ENCODE measurements at places on chromosomes 7 and 10.
A peak's percentile ranks its signal among the peaks of the same experiment; 100 is the strongest.

DNA sequence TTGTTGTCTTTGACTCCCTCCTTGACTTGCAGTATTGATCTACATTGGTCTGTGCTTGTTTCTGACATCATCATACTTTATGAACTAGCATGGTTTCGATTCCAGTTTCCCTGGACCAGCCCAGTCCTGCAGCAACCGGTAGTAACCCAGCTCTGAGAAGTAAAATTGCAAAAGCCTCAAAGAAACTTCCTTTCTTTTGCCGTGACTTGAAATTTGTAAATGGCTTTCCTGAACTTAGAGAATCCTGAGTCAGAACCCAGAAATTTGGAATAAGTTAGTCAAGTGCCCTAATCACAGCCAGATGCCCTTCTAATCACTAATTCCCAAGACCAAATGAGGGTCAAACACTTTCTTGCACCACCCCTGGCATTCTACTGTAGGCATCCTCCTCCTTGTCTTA, 15.0 kb downstream of the TAS2R60 start:
- DNase-seq: no peak

- peak; percentile 59 for DNase-seq
Observed at GRCh38 chr7:93055543-93056107, 62.2 kb downstream of the SAMD9 start.

GRCh38 chr7:9488555-9488954, 1055.1 kb downstream of the NXPH1 start:
- no peak for DNase-seq

- no peak for DNase-seq
Observed at GRCh38 chr7:155188357-155188756, 109.3 kb upstream of the INSIG1 start.

DNA sequence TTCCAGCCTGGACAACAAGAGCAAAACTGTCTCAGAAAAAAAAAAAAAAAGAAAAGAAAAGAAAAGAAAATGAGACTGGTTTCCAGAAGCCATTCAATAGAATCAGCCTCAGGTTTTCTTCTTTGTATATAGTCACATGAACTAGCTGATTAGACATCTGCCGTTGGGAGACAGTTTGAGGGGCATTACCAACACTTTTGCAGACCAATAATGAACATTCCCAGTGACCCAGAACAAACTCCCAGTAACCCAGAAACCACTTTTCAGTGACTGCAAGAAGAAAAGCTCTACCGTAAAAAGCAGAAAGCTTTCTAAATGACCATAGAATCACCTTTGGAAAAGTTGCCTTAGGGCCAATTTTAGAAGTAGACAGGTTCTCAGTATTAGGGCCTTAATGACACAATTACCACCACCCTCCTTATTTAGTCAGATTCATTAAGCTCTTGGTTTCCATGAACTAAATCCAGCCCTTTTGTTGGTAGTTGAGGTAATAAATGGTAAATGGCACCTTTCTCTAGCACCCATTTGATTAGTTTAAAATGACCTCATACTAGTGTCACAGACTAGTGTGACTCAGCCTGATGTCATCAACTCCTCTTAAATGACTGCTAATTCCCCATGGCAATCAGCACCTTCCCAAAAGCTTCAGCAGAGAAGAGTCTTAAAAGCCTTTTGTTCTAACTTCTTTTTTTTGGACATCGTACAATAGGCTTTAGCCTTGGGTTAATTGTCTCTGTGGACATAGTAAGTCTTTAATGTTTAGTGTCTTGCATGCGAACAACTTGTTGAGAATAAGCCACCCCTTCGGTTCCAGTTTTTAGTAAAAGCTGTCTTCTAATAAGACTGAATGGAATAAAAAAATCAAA, 33.6 kb upstream of the XRCC2 start:
- DNase-seq: no peak

DNA sequence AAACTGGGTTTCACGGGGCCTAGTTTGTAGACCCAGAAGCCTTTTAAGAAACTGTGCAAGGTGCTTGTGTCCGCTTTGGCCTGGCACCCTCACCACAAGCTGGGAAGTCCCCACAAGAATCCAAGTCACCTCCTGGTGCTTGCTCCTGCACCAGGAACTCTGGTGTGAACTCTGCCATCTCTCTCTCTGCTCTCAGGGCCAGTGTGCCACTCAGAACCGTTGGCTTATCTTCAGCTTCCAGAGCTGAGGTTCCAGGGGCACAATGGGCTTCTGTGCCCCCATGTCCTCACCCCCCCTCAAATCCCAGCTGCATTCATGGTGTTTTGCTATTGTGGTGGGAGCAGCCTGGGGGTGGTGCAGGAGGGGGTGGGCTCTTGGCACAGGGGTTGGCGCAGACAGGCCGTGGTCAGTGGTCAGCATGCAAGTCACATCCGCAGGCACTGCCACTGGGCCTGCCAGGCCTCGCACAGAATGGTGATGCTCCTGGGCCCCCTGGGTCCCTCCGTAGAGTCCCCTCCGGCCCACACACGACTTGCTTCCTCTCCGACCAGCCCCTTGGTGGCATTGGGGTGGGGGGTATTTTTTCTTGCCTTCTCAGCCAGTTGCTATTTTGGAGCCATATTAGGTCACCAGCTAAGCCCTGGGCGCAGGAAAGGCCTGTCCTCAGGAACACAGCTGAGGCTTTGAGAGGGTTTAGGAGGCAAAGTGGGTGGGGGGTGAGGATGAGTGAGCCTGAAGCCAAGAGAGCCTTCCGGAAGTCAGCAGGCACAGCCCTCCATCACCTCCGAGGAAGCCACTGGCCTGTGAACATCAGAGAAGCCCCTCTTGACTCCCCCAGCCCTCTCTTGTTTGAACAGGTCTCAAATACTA, 3.0 kb downstream of the ZCCHC24 start:
- DNase-seq: peak; percentile 13

- no peak for DNase-seq
Observed at GRCh38 chr7:78127009-78127408, 328.4 kb downstream of the PHTF2 start.

DNA sequence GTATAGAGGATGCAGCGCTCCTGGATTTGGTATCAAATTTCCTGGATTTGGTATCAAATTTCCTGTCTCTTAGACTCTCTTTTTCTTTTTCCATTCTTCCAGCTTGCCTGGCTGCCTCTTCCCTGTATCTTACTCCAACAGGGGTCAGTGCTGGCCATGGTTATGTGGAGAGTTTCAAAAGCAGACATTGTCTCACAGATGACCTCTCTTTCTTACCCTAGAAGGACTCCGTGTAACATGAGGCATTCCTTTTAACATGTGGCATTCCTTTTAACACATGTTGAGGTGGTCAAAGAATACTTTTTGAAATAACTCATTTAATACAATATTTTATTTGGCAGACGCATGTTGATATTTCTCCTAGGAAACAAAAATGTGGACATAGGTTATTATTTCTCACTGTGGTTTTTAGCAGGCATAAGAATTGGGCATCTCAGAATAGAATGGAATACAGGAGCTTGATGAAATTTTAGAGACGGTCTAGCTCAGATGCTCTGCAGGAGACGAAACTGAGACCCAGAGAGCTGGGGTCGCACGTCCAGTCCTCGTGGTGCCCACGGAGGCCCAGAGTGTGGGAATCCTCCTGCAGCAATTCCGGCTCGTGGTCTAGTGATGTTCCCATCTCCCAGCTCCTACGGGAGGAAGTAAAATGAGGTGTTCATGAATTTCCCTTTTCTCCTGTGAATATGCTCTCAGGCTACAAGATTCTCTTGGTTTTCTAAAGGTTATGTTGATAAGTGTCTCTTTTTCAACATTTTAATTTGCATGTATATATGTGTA, 59.6 kb upstream of the PITRM1 start:
- no peak for DNase-seq

DNA sequence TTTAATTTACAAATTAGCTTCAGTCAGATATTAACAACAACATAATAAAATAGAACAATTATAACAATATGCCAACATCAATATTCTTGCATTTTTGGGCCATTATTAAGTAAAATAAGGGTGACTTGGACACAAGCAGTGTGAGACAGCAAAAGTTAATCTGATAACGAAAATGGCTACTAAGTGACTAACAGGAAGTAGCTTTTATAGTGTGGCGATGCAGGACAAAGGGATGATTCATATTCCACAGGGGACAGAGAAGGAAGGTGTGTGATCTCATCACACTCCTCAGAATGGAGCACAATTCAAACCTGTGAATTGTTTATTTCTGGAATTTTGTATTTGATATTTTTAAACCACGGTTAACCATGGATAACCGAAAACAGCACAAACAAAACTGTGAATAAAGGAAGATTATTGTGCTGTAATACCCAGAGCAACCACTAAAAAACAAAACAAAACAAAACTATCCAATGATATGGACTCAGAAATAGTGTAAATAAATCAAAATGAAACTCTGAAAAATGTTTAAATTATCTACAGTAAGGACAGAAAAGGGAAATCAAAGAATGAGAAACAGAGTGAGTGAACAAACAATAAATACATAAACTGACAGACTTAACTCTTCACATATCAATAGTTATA, 66.9 kb upstream of the TFEC start:
- DNase-seq: no peak

GRCh38 chr10:88647061-88647615, 17.1 kb upstream of the LIPF start:
- no peak for DNase-seq

GRCh38 chr10:63115732-63116383, 17.3 kb upstream of the NRBF2 start:
- DNase-seq: no peak

DNA sequence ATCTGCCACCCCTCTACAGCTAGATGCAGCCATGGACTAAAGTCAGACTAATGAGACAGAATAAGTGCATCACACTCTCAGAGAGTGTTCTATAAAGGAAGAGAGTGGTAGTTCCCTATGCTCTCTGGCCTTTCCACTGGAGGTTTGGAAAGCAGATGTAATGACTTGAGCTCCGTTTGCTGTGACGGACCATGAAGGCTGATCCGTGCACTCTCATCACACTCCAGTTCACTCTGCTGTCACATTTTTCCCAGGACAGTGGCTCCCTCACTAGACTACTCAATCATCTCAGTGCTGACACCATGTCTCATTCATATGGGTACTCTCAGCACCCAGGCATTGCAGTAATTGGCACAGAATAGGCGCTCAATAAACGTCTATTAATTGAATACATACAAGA, 20.4 kb downstream of the TRDMT1 start:
- DNase-seq: no peak

DNA sequence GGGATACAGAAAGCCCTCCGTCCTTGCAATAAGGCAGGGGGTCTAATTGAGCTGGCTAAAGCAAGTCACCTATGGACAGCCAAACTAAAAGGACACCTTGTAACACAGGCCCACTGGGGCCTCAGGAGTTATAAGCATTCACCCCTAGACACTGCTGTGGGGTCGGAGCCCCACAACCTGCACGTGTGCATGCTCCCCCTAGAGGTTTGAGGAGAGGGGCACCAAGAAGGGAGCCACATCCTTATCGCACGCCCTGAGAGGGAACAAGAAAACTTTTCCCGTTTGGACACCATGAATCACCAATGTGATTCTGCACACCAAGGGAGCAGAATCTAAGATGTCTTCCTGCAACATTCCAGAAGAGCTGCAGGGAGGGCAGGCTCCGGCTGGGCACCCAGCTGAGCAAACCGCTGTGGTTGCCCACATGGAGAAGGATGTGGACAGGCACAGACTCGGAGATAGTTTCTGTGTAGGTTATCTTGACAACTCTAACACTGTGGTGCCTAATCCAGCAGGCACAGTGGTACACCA, 17.7 kb upstream of the TARP start:
- peak; percentile 11 for DNase-seq

DNA sequence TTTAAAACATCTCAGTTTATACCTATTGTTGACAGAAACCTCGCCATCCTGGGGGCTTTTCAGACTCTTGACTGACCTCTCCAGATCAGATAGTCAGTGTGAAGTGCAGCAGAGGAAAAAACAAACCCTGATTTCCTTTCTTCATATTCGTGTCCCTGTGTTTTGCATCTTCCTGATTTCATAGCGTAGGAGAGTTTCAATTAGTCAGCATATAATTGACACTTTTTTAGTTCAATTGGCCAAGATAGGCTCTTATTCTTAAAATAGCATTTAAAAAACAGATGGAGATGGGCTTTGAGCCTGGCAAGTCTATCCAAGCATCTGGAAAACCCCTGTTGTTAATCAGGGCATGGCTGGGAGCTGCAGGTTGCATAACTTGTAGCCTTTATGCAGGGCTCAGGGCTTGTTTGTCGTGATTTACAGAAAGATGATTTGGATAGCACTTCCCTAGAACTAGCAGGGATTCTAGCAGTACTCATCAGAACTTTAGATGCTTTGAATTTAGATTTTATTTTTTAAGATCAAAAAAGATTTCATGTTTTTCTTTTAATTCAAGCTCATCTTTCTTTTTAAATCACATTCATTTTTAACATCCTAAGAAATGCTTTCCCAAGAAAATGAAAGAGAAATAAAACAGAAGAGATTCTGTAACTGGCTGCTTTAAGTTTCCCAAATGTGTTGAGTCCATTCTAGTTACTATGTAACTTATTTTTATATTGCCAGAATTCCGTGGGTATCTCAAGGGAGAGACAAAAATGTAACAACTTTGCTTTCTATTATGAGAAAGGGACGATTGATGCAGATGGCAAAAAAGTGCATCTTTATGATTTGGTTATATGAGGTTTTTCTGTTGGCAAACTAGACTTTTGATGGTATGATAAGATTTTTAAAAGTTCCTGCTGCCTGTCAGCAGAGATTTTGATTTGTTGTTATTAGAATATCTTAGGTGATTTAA, 270.8 kb upstream of the FZD8 start:
- no peak for DNase-seq

- DNase-seq: no peak
Observed at GRCh38 chr10:101993221-101993620, 62.8 kb downstream of the ARMH3 start.

- DNase-seq: no peak
Observed at GRCh38 chr7:101506531-101506930, 122.6 kb downstream of the MYL10 start.

DNA sequence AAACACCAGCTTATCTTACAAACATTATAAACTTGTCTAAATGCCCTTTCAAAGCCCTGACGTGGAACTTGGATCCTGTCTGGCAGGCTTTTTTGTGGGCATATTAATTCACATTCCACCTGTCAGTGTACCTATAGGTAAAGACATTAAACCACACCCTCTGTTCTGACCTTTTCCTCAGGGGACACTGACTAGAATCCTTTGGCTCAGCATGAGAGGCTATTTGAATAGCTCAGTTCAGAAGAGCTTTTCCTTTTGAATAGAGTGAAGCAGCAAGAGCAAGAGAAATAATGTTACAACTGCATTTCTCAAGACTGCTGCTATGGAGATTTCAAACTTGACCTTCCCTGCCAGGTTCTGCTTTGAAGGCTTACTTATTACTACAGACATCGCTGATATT, 76.9 kb downstream of the CYP51A1 start:
- no peak for DNase-seq

DNA sequence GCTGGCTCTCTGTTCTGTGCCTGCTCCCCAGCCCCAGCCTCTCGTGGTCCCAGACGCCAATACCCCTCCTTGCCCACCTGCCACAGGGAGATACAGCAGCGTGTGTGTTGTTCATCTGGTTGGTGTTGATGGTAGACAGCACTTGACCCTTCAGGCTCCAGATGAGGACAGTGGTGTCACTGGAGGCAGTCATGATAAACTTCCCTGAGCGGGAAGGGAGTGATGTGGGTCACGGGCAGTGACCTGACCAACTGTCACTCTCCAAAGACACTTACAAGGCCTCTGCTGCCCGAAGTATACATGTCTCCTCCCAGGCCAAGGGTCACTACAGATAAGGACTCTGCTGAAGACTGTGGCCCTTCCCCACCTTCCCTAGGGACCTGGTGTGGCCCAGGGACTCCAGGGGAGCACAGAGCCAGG, 5.6 kb downstream of the TBL2 start:
- DNase-seq: no peak

GRCh38 chr10:69516316-69516715, 56.9 kb downstream of the NEUROG3 start:
- DNase-seq: peak; percentile 48

GRCh38 chr7:116665332-116665996, 6.5 kb upstream of the MET start:
- no peak for DNase-seq

GRCh38 chr10:72930276-72930675, 24.3 kb downstream of the PLA2G12B start:
- no peak for DNase-seq
